ENCODE measurements at places on chromosomes 16 and 17.
A peak's percentile ranks its signal among the peaks of the same experiment; 100 is the strongest.

DNA sequence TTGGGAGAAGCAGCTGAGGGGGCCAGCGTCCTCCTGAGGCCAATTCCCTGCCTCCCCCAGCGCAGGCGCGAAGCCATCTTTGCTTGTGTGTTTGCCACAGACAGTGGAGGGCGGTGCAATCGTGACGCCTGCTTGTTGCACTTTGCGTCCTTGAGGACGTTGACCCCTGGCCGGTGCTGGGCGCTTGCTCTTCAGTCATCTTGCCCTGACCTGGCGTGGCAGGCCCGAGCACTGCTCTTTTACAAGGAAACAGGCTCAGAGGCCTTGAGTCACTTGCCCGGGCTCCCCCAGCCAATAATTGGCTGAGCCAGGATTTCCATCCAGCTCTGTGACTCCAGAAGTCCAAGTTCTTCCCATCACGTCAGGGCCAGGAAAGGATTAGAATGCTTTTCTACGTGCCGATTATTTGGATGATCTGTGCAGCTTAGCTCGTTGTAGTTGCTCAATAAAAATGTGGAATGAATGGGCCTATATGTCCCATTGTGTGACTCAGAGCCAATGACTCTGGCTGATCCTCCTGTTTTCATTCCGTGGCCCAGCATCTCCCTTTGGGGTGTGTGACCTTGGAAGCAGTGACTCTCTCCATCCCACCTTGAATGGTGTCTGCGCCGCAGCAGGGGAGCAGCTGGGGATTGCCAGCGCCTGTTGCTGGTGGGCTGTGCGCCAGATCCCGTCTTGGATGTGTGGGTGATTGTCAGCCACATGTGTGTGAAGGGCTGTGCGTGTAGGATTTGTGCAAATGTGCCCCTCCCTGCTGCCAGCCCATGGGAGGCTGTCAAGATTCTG lies 214.1 kb downstream of the SEC14L1 start:
- no peak for DNase-seq

DNA sequence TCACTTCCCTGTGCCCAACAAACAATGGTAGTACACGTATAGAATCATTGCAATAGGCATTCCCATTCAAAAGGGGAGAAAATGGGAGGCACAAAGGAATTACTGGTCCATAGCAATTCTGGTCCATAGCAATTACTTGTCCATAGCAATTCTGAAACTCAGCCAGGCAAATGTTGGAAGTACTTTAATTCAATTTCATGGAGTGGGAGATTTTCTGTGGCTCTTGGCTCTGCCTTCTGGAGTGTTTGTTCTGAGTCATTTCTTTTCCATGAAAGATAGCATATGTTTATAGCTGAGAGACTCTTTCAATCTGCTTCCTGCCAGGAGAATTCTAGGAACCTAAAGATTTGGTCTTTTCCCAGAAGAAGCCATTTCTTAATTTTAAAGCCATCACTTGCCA lies 182.8 kb upstream of the ELAC2 start:
- DNase-seq, result no peak

- peak; percentile 9 for DNase-seq
Measured at GRCh38 chr16:70582280-70582978, 58.8 kb downstream of the SF3B3 start.

DNA sequence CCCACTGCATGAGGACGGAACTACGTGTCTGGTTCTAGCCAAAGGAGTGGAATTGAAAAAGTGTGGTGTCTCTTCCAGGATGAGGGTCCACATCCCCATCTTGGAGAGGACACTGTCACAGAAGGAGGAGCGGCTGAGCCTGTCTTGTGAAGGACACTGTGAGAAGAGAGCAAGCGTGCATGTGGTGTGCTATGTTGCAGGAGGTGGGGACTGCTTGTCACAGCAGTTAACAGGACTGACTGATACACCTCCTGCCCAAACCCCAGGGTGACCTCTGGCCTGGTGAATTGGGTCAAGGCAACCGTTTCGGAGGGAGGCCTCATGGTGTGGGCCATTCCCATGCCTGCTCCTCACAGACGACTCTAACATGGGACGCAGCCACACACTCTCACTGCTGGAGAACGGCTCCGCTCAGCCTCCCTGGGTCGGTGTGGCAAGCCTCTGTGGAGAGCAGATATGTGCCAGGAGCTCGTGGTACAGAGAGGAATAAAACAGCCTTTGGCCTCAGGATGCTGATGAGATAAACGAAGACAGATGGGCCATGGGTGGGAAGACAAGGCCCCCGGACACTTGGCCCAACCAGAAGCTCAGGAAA lies 56.4 kb upstream of the RBFOX3 start:
- no peak for DNase-seq

GRCh38 chr16:11681976-11682654 lies 13.9 kb downstream of the SNN start:
- DNase-seq, result no peak

DNA sequence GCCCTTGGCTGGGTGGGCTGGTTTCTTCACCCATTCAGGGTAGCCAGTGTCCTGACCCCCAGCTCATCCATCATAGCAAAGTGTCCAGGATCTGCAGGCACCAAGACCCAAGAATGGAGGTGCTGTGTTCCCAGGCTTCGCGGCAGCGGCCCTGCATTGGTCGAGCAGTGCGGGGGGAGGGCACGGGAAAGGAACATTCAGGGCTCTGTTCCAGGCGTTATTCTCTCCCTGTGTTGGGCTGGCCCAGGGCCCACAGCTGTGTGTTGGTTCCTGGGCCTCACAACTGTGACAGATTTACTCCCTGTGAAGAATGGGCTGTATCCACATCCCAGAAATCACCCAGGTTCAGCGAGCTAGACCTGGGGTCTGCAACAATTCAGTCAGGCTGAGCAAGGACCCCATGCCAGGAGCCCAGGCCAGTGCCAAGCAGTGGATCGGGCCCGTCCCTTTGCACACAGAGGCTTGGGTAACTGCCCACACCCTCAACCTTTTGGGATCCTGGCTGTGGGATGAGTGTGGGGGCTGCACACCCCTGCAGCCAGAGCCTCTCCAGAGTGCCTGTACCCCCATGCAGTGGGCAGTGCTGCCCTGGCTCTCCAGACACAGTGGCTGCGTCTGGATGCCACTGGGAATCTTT lies 10.0 kb downstream of the GPT2 start:
- DNase-seq, result no peak

- DNase-seq, result peak; percentile 72
Measured at GRCh38 chr16:30941600-30942425, 7.1 kb upstream of the ORAI3 start.

DNA sequence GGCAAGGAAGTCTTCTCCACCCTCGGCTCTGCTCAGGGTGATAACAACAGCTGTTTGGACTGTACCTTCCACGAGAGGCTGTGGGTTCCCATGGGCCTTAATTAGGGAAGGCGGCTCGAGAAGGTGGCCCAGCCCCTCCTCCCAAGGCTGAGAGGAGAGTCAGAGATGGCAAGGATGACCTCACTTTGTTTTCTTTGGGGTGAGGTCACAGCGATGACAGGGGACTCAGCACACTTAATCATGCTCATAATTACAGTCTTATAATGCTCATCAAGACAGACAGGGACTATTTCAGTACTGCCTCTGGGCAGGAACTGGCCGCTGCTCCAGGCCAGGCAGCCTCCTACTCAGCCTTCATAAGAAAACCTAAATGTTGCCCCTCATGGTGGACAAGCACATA lies 19.7 kb downstream of the WFDC1 start:
- DNase-seq, result no peak

- DNase-seq, result no peak
Measured at GRCh38 chr17:38697061-38697820, 7.8 kb upstream of the MLLT6 start.

- no peak for DNase-seq
Measured at GRCh38 chr17:63395075-63395805, 50.9 kb downstream of the CYB561 start.

- DNase-seq, result no peak
Measured at GRCh38 chr17:72571813-72572396, 451.1 kb downstream of the SOX9 start.

DNA sequence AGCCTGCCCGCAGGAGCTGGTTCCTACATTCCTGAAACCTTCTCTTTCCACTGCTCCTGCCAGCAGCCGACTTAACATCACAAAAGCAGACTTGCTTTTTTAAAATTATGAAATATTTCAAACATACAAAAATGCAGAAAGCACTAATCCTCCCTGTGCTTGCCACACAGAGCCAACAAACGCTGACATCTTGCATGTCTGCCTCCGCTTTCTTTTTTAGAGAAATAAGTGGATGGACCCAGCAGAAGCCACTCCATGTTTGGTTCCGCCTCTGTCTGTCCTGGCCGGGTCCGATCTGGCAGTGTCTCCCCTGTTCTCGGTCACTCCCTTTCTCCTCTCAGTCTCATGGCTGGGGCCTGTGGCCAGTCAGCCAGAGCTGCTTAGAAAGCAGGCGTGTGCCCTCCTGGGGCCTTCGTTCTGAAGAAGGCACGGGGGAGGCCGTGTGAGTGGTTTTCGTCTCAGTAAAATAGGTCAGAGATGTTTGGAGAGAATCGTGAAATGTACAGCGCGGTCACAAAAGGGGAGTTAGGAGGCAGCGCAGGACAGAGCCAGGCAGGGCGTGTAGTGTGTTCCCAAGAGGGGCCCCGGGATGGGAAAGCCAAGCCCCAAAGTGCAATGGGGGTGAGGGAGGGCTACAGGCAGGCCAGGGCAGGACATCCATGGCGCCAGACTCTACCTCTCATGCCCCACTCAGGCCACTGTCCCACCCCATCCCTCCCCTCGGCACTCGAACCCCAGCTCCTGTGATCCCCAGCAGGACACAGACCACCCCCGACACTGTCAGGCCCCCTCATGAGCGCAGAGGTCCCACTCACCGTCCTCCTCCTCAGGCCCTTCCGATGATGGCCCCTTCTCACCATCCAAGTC lies 23.2 kb downstream of the MXRA7 start:
- no peak for DNase-seq

GRCh38 chr17:725746-726145 lies 6.7 kb upstream of the TLCD3A start:
- no peak for DNase-seq

GRCh38 chr17:36899250-36900159 lies 37.8 kb upstream of the LHX1 start:
- no peak for DNase-seq

GRCh38 chr16:71635632-71636031 lies 9.6 kb downstream of the MARVELD3 start:
- no peak for DNase-seq

DNA sequence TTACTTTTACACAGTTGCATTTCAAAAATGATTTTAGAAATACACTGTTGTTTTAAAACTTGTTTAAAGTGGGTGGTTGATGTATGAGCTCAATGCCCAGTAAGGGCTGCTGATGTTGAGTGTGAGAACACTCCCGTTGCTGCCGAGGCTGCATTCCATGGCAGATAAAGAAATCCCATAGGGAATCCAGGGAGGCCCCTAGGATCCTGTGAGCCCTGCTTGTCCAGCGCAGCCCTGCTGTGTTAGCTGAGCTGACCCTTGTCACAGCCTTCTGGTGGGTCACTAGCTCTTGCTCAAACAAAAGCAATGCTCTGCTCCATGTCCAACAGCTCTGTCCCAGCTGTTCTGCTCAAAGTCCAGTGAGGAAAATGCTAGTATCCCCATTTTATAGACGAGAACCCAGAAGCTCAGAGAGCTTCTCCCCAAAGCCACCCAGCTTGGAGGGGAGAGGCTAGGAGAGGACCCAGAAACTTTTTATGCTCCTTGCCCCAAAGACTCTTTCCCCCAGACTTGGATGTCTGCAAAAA lies 18.6 kb upstream of the COL1A1 start:
- no peak for DNase-seq
